ENCODE measurements at places on chromosomes 7 and 10.

GRCh38 chr10:78537018-78537417, 503.4 kb downstream of the RPS24 start:
- DNase-seq, result no peak

- DNase-seq, result no peak
Observed at GRCh38 chr10:29243750-29244149, 45.1 kb upstream of the LYZL1 start.

DNA sequence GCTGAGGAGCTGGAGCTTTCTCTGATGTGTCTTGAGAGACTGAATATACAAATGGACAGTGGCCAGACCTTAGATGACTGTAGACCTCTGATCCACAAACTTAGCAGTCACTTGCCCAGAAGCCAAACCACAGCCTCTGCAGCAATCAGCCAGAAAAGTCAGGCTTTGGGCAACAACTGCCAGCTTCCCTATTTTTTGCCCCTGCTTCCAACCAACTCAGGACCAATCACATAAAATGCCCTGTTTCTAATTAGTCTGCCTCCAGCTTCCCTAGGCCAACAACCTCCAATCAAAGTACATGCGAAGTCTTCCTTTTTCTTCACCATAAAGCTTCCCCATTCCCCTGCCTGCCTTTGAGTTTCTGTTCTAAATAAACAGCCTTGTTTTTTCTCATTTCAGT, 37.8 kb upstream of the CACUL1 start:
- no peak for DNase-seq

- no peak for DNase-seq
Observed at GRCh38 chr10:69464801-69465401, 13.6 kb downstream of the TSPAN15 start.

DNA sequence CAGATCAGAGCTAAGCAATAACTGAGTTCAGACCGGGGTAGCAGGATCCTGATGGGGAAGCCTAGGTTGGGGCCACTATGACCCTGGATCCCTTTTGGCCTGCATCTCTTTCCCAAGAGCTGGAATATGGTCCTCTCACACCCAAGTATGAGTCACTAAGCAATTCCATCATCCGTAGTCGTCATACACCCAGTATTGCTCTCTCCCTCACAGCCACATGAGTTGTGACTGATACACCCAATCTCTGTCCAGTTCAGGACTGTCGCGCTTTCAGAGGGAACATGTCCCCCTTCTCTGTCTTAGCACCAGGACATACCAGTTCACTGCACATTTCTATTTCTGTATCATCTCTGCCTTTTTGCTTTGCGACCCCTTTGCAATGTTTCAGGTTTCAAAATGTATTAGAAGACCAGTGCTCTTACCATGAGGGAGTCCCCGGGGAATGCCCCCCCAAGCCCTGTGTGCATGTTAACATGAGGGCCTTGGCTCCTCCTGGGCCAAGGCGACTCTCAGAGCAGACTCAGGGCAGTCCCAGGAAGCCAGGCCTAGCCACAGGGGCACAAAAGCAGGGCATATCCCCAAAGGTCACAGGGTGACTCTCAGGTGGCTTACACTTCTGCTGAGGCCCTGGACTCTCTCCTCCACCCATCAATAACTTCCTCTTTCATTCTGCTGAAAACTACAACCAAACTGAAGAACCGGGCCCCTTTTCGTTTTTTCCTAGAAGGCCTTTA, 75.3 kb upstream of the SAMD8 start:
- DNase-seq, result no peak

- no peak for DNase-seq
Observed at GRCh38 chr10:112585126-112585525, 138.1 kb downstream of the VTI1A start.

DNA sequence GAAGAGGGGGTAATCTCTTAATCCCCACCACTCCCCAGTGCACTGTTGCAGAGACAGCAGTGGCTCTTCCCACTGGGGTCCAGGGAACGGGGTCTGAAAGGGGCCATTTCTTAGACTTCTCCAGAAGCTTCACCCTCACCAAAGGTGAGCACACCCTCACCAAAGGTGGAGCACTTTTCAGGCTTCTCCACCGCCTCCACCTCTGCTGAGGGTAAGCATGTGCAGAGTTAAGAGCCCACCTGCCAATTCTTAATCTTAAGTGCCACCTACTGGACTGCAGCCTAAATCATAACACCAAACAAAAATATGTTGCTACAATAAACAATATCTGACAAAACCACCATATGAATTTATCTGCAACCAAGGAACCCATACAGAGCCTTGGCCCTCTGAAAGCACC, 27.0 kb downstream of the SNX13 start:
- no peak for DNase-seq

GRCh38 chr7:156733638-156734037, 93.1 kb downstream of the RNF32 start:
- DNase-seq, result no peak

DNA sequence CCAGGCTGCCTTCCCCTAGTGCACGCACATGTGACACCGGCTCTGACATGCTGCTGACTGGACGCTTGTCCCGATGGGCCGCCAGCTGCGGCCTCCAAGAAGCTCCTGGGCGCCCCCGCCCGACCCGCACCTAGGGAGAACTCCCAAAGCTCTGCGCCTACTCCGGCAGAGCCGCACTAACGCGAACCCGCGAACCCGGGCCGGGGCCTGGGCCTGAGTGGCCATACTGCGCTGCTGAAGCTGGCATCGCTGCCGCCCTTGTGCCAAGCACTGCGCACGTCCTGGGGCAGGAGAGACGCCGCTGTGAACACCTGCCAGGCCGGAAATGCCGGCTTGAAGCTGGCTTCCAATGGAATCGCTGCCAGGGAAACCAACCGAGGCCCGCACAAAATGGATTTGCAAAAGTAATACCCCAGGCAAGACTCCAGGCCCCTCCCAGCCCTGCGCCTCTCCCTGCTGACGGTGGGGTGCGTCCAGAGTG, 85.1 kb downstream of the WASHC2A start:
- DNase-seq, result no peak

All from stimulated activated CD4-positive, alpha-beta T cell treated with anti-CD3 and anti-CD28 coated beads, TNF-alpha, amount 100 ng/mL, for 1 hour (primary cell).